ENCODE measurements at places on chromosomes 4 and X.

- no peak for DNase-seq
Observed at GRCh38 chr4:72473434-72473900, 95.6 kb downstream of the ADAMTS3 start.

DNA sequence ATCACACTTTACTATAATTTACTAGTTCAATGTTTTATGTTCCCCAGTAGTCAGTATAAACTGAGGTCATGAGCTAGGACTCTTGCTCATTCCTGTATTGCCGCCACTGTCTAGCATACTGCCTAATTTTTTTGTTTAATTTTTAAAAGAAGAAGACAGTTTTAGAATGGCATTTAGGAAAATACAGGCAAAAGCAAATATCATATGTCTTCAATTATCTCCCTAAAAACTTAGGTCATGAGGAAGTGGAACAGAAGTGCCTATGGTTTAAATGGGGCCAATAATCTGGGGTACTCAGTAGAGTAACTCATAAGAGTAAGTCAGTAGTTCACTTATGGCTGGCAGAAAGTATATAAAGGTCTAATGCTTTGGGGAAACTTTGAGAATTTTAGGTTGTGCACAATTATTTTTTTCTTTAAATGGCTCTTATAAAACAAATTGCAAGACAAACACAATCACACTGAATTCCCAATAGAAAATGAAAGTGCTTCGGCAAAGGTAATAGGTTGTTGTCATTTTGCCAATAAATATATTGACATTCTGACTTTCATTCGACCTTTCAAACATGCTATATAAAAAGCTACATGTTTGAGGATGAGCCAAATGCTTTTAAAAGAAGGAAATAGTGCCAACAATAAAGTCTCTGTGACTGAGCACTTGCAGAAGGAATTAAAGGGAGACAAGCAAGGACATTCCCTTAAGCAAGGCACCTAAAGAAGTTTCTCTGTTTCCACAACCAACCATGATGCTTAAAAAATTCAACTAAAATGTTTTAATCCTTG is 390.1 kb downstream of the PDGFC start:
- no peak for DNase-seq

DNA sequence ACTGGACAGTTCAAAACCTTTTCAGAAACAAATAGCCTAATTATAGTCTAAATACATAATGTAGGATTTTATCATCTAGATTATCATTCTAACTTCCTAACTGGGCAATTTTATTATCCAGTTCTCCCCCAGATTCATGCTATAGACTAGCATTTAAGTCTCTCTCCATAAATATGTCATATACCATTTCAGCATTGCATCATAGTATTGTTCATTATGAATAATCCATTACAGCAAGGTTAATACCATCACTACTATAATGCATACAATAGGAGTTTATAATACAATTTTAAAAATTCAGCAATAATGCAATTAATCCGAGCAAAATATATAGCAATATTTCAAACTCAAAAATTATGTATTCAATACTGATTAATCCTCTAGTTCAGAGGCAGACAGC is 77.4 kb downstream of the PDGFC start:
- no peak for DNase-seq

GRCh38 chrX:104359124-104359523 is 104.4 kb upstream of the ESX1 start:
- DNase-seq, result no peak

DNA sequence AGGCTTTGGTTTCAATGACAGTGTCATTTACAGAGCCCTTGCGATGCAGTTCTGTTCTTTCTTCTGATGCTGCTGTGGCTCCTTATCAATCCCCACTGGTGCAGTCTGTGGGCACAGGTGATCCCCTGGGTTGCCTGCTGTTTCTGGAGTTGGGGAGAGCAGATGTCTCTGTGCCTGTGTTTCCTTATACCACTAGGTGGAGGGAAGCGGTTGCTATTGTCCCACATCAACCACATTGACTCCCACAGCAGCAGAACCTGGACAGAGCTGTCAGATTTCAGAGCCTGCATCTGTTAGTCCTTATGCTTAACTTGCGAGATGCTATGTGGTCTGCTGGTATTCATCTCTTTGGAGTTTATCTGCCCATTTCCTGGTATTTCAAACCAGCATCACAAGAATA is 57.7 kb downstream of the NEIL3 start:
- no peak for DNase-seq

DNA sequence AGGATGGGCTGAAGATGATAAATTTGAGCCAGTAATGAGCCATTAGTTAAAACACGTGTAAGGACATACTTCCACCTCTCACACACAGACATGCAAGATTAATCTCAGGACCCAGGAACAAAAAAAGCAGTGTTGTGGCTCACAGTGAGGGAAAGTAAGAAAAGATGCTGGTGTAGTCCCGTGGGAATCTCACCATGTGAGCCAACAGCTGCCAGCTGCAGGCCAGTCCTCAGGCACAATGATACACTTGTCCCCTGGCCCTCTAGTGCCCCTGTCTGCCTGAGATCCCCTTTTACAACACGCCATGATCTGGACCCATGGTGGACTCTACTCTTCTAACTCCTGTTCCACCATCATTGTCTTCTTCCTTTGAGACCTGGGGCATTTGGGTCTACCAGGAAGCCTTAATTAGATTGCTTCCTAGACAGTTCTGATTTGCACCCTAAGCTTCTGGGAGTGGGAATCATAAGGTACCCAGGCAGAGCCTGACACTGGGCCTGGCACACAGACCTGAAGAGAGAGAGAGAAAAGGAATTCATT is 194.7 kb downstream of the STIM2 start:
- DNase-seq, result no peak

GRCh38 chrX:119756926-119757635 is 1.3 kb upstream of the SOWAHD start:
- DNase-seq, result no peak

DNA sequence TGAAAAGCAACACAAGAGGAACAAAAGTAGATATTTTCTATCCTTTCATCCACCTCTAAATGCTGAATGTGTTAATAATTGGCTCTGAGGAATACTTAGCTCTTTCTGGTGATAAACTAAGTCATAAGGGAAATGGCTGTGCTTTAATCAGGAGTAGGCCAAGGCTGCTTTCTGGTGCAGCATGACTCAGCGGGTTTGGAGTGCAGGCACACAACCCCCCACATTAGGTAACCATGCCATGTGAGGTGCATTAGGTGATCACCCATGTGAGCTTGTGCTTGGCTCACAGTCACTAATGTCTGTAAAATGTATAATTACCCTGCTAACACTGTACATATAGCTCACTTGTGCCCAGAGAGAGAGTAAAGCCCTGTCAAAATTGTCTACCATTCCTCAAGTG is 57.2 kb downstream of the USP38 start:
- no peak for DNase-seq

DNA sequence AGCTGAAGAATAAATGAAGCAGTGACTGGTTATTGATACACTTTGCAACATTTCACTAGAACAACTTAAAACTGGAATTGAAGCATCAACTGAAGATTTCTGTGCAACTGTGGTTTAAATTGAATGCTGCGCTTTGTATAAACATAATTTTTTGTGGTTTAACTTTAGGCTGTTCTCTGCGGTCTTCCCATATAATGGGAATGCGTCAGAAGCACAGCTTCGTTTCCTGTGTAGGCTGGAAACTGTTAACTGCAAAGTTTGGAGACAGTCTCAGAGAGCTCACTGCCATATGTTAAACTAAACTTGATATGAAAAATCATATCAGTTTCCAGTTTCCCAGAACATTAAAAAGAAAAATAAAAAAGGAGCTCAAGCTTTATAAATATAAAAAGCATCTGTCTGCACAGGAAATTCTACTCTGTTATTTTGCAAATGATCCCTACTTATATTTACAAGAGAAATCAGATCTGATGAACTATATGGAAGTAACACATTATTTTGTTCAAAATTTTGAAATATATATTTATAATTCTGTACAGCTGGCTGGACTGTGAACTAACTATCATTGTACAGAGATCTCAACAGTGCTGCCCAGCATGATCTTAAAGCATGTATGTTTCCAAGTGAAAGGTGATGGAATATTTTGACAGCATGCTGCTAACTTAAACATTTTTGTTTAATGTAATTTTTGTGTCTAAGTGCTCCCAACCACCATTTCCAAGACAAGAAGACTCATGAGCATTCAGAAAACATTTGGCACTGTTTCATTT is 139.9 kb downstream of the NDST3 start:
- no peak for DNase-seq

DNA sequence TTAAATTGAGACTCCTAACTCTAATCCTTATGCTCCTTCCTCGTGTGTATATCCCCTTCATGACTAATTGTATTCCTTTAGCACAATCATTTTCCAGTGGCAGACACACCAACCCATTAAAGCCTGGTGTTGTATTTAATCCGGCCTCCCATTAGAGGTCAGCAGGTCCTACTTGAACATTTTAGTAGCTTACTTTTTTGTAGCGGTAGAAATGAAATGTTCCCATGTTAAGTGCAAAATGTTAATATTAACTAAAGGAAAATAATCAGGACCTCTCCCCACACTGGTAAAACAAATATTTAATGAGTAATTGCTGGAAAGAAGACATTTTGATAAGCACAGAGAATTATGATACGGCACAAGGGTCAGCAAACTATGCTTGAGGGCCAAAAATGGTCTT is 3.4 kb downstream of the RAB33B start:
- DNase-seq, result no peak

- DNase-seq, result no peak
Observed at GRCh38 chr4:17085416-17085815, 187.0 kb upstream of the LDB2 start.

DNA sequence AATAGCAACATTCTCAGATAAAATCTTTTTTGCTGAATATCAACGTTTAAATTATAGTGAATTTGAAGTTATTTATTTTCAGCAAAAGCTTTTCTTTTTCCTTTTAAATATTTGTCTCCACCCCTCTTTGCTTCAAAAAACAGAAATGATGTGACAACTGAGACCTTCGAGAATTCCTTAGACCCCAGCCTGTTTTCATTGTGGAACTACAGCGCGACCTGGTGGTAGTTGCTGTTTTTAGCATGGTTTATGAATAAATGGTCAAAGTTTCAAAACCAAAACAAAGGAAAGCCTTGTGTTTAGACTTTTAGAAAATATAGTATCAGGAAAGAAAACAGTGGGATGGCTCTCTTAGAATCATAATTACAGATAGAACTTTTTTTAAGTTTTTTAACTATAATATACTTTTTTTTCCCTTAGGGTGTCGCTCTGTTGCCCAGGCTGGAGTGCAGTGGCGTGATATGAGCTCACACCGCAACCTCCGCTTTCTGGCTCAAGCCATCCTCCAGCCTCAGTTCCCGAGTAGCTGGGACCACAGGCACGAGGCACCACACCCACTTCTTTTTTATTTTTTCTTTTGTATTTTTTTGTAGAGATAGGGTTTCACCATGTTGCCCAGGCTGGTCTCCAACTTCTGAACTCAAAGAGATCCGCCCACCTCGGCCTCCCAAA is 26.8 kb upstream of the TMEM184C start:
- peak; percentile 57 for DNase-seq

- peak; percentile 3 for DNase-seq
Observed at GRCh38 chrX:101287402-101287801, 3.7 kb downstream of the TAF7L start.

GRCh38 chrX:153708415-153708814 is 15.8 kb downstream of the BCAP31 start:
- DNase-seq, result peak; percentile 38

DNA sequence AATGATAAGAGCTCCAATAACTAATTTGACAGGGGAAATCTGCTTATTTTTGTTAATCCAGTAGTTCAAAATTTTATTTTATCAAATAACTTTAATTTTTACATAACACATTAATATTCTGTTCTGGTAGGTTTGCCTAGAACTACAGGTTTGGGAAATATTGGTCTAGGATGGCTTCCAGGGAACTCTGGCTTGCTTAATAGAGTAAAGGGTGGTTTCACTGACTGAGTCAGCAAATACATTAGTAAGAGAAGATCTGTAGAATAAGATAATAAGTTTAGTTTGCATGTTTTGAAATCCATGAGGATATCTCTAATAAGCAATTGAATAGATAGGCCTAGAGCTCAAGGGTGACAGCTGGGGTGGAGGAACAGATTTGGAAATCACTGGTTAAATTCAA is 500.7 kb downstream of the ZNF674 start:
- no peak for DNase-seq

DNA sequence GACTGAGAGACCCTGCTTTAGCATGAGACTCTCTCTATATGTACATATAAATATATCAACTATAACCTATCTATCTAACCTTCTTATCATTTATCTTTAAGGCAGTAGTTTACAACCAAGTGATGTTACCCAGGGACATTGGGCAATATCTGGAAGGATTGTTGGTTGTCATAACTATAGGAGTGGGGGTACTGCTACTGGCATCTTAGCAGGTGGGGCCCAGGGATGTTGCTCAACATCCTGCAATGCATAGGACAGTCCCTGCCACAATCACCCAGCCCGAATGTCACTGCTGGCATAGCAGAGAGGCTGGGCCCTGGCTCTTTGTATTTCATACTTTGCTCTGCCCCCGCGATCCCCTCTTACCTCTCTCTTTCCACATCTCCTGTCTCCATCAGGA is 397.7 kb downstream of the IL15 start:
- no peak for DNase-seq

GRCh38 chrX:149198980-149199732 is 305.9 kb downstream of the IDS start:
- peak; percentile 41 for DNase-seq

GRCh38 chr4:118760092-118760491 is 74.9 kb downstream of the METTL14 start:
- no peak for DNase-seq

GRCh38 chrX:123807835-123808416 is 51.9 kb upstream of the XIAP start:
- no peak for DNase-seq

GRCh38 chr4:173590697-173591096 is 60.7 kb upstream of the HAND2 start:
- DNase-seq, result no peak

DNA sequence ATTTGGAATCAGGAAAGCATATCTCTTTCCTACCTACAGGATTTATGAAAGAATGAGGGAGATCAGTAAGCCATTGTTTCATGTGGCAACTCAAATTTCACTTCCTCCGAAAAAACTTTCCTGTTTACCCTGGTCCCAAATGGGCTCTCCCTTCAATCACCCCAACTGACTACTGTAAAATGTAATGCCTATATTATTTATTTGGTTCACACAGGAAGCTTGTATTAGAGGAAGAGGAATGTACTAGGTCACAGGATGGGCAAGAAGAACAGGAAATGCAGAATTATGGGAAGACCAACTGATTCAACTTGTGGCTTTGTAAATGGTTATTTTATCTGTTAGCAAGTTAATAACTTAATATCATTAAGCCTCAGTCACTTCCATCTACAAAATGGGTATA is 23.1 kb downstream of the COL4A6 start:
- no peak for DNase-seq

DNA sequence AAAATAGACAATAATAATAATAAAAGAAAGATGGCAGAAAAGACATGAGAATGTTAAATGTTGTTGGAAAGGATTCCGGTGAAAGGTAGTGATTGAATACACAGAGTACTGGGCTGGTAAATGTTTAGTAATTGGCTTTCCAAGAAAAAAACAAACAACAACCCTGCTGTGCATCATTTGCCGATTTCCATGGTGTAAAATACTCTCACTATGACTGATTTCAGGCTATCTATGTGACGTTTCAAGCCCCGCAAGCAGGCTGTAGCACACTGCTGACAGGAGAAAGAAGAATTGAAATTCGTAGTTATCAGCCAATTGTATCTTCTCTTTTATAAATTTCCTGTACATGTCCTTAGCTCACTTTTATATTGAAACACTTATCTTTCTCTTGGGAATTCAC is 13.6 kb upstream of the SEPTIN6 start:
- no peak for DNase-seq

- DNase-seq, result peak; percentile 2
Observed at GRCh38 chrX:3143043-3143799, 102.0 kb downstream of the ARSF start.
